Mammary microvascular endothelial cell (primary cell): ENCODE measurements at places on chromosomes 1 and 21. TPM values are rescaled to one million over a fixed set of nuclear protein-coding genes. Genes with fewer than 3 reads are reported as not detected.

MFAP2 gene
- total RNA-seq = 36.8 and 40.6 TPM in 2 replicates

FCMR gene
- total RNA-seq = 0.13 TPM in 1 of 2 replicates, not detected in the other

TNFAIP8L2 gene
- 1.1 and 1.2 TPM in 2 replicates for total RNA-seq

PPM1J gene
- 1.00 and 1.8 TPM in 2 replicates for total RNA-seq

RNU1-3 gene
- total RNA-seq = under 0.01 TPM in 1 of 2 replicates, not detected in the other

TLR5 gene
- total RNA-seq = 0.10 and 0.13 TPM in 2 replicates

TESK2 gene
- 2.6 and 2.8 TPM in 2 replicates for total RNA-seq

MORC3 gene
- total RNA-seq = 13.3 and 14.0 TPM in 2 replicates

OR2L3 gene
- not detected in 2 replicates for total RNA-seq

CDCA8 gene
- 31.5 and 34.0 TPM in 2 replicates for total RNA-seq

RAB25 gene
- total RNA-seq = not detected in 2 replicates

OPTC gene
- not detected in 2 replicates for total RNA-seq

PTPN22 gene
- 3.1 TPM in 2 replicates for total RNA-seq

MGST3 gene
- total RNA-seq = 212 and 275 TPM in 2 replicates

GLUL gene
- 159 and 167 TPM in 2 replicates for total RNA-seq

ALPL gene
- total RNA-seq = 0.05 and 0.27 TPM in 2 replicates

SPRR2A gene
- total RNA-seq = not detected in 2 replicates

ATP5IF1 gene
- total RNA-seq = 256 and 284 TPM in 2 replicates

SV2A gene
- total RNA-seq = 0.93 and 1.2 TPM in 2 replicates

GBP3 gene
- total RNA-seq = 39.9 and 47.0 TPM in 2 replicates

OR14K1 gene
- total RNA-seq = not detected in 2 replicates

LCE2B gene
- total RNA-seq = not detected in 2 replicates

KRTAP21-2 gene
- total RNA-seq = not detected in 2 replicates

TNFRSF4 gene
- total RNA-seq = 1.4 and 2.0 TPM in 2 replicates

MTARC1 gene
- 3.1 and 3.5 TPM in 2 replicates for total RNA-seq

HES5 gene
- not detected in 2 replicates for total RNA-seq

INAVA gene
- total RNA-seq = not detected in 2 replicates

ABL2 gene
- 45.0 and 47.9 TPM in 2 replicates for total RNA-seq

GJA8 gene
- not detected in 2 replicates for total RNA-seq

BCAR3 gene
- total RNA-seq = 50.6 and 51.5 TPM in 2 replicates

GREM2 gene
- not detected in 2 replicates for total RNA-seq

KRTAP13-3 gene
- not detected in 2 replicates for total RNA-seq
